ENCODE measurements at places on chromosomes 2 and 18.

DNA sequence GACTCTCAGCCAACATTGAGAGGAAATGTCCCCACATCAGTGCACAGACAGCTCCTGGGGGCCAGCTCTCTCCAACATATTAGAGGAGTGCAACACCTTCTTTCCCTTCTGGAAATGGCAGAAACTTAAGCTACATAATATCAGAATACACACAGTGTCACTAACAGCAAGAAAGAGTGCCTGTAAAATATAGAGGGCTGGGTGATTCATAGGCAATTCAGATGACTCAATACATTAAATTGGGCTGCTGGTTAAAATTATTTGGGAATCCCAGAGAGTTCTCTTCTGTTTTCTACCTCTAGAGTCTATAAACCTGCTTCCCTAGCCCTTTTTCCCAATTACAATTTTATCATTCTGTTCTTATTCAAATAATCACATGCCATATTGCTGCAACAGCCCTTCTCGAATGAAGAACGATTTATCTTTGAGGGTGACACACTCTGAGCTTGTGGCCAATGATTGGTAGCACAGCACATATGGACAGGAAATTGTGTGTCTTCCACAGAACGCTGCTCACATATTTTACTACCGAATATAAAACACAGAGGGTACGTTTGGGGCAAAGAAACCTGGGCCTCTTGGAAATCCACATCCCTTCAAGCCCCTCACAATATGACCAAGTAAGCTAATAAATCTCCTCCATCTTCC is 381.2 kb downstream of the MBD2 start:
- no peak for DNase-seq

GRCh38 chr18:21949326-21950015 is 208.9 kb downstream of the MIB1 start:
- no peak for DNase-seq

GRCh38 chr2:239433777-239434403 is 33.1 kb upstream of the HDAC4 start:
- no peak for DNase-seq

DNA sequence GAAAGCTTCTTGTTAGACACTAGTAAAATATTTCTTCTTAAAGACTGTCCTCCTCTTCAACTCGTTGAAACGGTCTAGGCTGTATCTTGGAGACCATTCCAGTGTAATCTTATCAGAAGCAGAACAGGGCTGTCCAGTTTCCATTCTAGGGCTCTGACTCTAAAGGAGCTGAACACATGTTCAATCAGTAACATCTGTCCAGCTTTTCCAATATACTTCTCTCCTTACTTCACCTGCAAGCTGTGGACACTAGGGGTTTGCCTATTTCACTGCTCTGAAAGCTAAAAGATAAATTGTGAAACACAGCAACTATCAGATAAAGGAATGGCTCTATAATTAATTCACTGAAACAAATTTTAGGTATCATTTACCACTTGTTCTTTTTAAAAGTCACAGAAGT is 73.8 kb downstream of the ZNF385B start:
- no peak for DNase-seq

DNA sequence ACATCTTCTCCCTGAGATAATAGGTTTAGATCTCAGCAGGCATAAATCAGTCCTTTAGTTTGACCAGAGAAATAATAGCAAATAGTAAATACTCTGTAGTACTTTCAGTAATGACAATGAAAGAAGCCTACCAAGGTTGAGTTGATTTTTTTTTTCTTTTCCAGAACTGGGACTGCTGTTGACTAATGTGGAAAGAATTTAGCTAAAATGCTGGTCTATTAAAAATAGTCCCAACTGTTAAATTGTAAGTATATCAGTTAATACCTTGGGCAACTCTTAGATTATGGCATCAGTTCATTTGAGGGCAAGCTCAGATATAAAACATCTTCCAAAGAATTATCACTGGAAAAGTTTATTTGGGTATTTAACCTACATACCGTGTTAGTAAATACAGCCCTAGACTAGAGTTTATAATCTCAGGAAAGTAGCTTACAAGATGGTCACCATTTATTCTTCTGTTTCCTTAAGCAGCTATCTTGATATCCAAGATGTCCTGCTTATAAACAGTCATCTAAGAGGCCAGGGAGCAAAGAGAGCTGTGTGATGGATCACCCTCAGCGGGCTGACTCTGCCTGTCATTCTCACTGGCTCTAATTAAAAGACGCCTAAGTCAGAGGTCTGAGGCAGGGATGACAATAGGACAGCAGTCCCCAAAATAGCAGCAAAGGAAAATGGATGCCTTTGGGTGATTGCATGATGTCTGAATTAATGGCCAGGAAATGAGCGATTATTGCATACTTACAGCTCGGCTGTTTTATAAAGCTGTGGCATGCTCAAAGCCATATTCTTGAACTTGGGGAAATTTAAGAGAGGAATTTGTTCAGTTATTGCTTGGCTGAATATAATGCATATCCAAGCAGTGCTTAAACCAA is 121.3 kb downstream of the MTX2 start:
- DNase-seq = no peak

DNA sequence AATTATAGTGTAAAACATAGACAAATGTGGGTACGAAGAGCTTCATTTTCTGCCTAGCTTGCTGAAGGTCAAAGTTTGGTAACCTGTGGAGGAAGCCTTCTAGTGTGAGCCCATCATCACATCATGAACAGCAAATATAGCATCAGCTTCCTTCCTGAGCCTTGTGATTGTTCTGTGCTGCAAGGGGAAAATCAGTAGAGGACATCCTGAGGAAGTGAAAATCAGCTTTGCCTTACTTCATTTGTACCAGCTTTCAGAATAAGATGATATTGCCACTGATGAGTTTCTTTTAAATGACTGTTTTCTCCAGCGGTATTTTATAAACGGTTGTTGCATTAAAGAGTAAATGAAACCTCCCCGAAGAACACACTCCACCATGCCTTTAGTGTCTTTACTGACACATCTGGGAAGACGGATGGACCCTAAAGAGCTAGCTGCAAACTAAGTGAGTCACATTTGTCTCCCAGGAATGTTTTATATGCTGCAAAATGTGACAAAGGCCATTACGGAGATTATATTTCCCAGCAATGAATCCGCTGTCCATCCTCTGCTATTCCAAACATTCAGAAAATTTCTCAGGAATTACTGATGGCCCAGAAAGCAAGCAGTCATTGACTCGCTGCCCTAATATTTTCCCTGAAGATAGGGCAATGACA is 1272.8 kb downstream of the SUCLG1 start:
- DNase-seq = no peak

DNA sequence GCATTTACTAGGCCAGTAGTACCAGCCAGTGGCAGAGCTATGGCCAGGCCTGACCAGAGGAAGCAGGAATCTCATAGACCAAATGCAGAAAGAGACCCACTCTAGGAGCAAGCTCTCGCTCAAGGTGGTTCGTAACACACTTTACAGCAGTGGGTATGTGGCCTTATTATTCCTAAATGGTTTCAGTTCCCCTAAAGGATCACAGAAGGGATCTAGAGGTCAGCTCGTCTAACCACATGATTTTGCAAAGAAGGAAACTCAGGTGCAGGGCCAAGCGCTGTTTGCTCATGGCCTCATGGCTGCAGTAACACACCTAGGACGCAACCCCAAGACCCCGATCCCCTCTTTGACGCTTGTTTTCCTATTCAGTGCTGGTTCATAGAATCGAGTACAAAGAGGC is 65.5 kb upstream of the ATG16L1 start:
- DNase-seq = no peak

- no peak for DNase-seq
Measured at GRCh38 chr18:23422751-23423418, 30.2 kb upstream of the RIOK3 start.

DNA sequence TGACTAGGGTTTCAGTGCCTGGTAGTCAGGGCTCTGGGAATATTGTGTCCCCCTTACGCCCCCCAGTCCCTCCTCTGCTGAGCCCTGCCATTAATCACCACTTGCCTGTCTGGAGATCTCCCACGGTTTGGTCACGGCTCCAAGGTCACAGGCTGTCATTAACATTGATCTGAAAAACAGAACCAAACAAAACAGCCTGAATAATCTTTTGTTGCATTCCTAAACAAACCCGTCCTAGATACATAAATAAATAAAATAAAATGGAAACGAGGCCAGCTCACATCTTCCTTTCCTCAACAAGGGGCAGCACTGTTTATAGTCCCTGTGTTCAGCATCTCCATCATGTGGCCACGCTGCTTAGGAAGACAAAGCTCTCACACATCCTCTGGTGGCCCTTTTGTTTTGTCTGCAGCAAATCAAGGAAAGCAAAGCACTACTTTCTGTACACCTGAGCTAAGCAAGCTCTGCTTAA is 282.8 kb downstream of the AGPS start:
- peak; percentile 57 for DNase-seq

- DNase-seq = peak; percentile 32
Measured at GRCh38 chr18:59218018-59218417, 1.9 kb upstream of the GRP start.

DNA sequence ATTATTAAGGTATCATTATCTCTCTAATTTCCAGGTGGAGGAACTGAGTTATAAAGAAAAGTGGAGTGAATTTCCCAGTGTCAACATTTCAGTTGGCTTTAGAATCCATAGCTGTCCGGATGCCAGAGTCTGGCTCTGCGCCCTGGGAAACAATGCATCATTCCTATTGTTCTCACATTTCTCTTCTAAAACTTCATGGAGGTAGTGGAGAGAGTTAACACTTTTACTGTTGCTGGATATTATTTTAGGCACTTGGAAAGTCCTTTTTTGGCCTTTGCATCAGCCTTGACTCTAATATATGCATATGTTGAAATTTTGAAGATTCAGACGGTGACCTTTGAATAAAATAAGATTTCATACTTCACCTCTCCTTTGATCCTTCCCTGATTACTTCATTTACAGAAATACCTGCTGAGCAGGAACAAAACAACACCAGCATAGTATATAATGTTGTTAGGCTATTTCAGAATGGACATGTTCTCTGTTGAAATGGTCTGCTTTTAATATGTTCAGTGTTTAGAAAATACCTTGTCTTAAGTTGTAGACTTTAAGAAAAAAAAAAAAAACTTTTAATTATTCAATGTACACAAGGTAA is 148.8 kb downstream of the EPHA4 start:
- DNase-seq = no peak

DNA sequence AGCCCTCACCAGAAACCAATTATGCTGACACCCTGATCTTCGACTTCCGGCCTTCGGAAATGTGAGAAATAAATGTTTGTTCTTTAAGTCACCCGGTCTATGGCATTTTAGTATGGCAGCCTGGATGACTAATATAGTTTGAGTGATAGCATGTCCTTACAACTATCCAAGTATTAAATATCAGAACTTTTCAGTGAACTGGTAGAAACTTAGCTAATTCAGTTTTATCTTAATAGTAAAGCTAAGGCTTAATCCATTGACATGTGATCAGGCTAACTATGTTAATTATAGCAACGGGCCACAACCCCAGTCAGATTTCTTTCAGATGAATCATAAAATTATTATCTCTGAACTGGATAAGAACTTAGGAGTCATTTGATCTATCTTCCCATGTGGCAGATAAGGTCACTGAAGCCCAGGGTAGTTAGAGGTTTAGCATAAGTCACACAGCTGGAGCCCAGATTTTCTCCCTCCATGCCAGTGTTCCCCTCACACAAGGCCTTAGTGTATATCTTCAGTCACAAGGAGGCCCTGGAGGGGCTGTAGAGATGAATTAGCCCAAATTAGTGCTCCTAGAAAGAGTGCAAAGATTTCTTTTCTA is 40.7 kb upstream of the UPP2 start:
- DNase-seq = no peak

GRCh38 chr2:61714210-61714609 is 139.7 kb downstream of the FAM161A start:
- DNase-seq = no peak

DNA sequence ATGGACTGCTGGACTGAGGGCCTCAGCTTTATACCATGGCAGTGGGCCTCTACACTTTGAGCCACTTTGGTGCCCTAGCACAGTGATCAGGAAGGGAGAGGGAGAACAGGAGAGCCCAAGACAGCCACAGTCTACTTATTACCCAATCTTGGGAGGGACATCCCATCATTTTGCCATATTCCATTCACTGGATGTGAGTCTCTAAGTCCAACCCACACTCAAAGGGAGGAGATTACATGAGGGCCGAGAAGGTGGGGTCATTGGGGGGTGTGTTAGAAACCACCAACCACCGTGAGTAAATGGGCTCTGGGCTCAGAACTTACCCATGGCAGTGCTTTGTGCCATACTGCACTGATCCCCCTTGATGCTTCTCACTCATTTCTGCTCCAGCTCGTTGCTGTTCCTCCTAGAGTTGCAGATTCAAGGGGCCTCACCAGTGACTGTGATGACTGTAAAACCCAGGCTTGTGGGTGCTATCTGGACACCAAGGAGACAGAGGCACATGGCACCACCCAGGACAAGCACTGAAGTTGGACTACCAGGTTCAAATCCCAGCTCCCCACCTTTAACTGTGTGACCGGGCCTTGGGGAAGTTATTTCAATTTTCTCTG is 97.6 kb upstream of the RAB6C start:
- no peak for DNase-seq

DNA sequence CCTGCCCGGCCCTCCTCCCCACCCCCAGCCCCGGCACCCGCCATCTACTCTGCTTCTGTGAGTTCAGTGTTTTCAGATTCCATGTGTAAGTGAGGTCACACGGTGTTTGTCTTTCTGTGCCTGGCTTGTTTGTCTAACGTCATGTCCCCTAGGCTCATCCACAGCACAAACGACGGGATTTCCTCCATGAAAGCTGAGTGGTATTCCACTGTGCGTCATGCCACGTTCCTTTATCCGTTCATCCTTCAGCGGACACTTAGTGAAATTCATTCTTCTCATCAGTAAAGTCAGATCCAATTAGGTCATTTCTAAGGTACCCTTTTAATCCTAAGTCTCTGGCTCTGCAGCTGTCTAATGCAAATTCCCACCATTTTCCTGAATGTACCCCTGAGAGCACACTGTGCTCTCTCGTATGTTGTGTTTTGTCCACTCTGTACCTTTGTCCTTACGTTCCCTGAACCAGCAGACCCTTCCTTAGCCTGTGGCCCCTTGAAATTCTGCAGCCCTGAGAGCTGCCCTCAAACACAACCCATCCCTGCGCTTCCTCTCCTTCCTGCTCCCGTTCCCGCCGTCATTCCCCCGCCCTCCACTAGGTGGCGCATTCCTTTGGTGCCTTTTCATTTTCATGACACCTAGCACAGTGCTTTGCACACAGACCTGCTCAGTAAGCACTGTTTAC is 44.1 kb downstream of the TRAPPC12 start:
- DNase-seq = peak; percentile 19

- DNase-seq = no peak
Measured at GRCh38 chr2:88248280-88248828, 78.2 kb downstream of the THNSL2 start.

GRCh38 chr2:85538507-85539360 is at the start of gene MAT2A:
MAT2A (plus strand) TSS chr2:85539168; CDS start chr2:85539288, 120 bp downstream.
- peak; percentile 95 for DNase-seq

- DNase-seq = no peak
Measured at GRCh38 chr18:34049511-34049910, 175.2 kb downstream of the NOL4 start.

DNA sequence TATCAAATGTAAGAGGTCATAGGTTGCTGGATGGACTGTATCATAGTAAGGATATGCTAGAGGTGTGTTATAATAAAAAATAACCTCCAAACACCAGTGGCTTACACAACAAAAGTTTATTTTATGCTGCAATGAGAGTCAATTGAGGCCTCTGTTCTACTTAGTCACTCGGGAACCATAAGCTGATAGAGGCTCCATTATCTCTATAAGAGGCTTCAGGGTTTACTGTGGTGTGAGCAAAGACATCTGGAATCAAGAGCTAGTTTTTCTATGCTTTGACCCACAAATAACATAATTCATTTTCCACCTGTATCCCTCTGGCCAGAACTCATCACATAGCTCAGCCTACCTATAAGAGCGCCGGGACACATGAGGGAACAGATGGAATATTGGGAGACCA is 47.5 kb upstream of the NEMP2 start:
- DNase-seq = no peak

Data from NCI-H146 (cell line).